Endothelial cell (in vitro differentiated cells): ENCODE measurements at places on chromosomes 4 and X. TPM values are rescaled to one million over a fixed set of nuclear protein-coding genes. Genes with fewer than 3 reads are reported as not detected.
A peak's percentile ranks its signal among the peaks of the same experiment; 100 is the strongest.

Gene SULT1E1
- not detected for total RNA-seq

DNA sequence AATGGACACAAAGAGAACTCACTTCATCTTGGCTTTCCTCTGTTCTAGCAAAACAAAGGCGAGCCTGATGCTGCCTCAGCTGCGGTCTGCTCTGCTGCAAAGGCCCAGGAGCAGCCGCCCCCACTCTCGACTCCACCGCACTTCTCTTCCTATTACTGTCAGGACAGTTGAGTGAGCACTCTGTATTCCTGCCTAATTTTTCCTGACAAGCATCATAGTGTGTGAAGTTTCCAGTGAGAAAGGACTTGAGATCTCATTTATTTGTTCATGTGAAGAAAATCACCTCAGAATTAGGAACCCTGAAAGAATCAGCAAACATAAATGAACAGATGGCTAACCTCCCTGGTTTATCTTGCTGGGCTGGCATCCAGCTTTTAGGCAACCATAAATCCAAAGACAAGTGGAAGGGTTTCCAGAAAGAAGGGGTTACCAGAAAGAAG is 15.6 kb downstream of the SCARB2 start:
- H3K27ac ChIP-seq, result peak overlapping the region; percentile 61
- peaks cover 42% of the 10 kb centered on the region for H3K4me1 ChIP-seq
- peaks cover 20% of the 10 kb centered on the region for H3K36me3 ChIP-seq
- H3K4me3 ChIP-seq, result peak overlapping the region; percentile 12
- H3K27me3 ChIP-seq, result peaks cover 4% of the 10 kb centered on the region

DNA sequence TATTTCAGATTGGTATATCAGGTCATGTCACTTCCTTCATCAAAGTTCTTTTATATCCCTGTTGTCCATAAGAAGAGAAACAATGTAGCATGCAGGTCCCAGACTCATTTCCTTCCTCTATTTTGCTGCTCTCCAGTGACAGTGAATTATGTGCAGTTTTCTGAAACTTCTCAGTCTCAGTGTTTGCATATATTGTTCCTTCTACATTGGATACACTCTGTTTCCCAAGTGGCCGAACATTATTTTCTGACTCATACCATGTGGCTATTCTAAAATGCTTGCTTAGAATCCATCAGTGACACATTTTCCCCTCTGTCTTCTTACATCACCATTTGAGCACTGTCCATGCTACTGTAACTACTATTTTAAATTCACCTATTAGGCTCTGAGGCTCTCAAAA is 305.7 kb downstream of the PDHA2 start:
- H3K27me3 ChIP-seq, result peaks cover 2% of the 10 kb centered on the region
- H3K27ac ChIP-seq, result no peak overlapping the region

DNA sequence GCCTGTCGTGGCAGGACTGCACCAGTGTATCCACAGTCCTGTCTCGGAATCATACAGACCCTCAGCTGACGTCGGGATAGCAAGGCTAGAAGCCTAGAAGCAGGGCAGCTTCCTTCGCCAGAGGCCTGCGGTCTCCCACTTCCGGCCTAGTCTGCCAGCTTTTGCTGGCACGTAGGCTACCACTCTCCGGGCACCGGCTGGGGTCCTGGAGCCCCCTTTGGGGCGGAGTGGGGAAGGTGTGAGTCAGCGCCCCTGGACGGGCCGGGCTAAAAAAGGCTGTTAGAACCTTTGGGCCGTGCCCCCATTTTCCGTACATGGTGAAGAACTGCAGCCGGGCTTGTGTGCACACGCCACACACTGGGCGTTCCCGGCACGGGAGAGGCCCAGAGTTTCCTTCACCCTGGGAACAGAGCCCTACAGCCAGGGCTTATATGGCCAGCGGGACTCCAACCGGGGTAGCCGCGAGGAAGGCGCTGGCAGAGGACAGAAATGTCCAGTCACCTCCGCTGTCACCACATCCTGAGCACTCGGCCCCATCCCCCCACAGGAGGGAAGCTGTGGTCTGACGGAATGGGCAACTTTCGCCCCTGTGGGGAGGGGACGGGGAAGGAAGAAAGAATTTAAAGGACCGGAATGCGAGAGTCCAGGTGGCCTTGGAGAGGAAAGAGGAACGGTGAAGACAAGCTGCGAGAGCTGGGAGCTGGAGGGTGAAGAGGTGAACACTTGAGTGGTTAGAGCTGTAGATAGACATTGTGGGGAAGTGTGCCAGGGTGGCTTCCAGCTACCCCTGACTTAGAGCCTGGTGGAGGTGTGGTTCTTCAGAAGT is 4.6 kb downstream of the MAGIX start:
- no peaks in the 10 kb centered on the region for H3K36me3 ChIP-seq
- peak overlapping the region; percentile 73 for H3K4me3 ChIP-seq
- H3K27ac ChIP-seq, result peak overlapping the region; percentile 36
- no peak for DNase-seq
- H3K27me3 ChIP-seq, result peaks cover 9% of the 10 kb centered on the region

Gene CYSLTR1
- total RNA-seq, result 0.13 TPM

DNA sequence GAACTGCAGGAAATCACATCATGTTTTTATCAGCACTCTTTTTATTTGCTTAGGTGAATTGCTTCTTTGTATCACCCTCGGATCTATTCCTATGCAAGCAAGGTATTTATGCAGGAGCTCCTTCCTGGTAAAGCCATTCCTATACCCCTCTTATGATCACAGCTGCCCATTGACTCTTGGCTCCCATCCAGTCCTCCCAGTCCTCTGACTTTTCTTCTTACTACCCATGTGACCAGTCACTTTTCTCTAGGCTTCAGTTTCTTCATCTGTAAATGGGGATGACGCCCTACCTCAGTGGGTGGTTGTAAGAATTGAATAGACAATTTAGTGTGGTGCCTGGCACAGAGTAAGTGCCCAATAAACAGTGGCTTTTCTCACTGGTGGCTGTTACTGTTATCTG is 144.9 kb downstream of the FHIP1A start:
- no peaks in the 10 kb centered on the region for H3K4me1 ChIP-seq
- H3K36me3 ChIP-seq, result peaks cover 3% of the 10 kb centered on the region
- H3K4me3 ChIP-seq, result no peak overlapping the region
- DNase-seq, result no peak
- no peak overlapping the region for H3K27ac ChIP-seq
- H3K27me3 ChIP-seq, result no peaks in the 10 kb centered on the region

DNA sequence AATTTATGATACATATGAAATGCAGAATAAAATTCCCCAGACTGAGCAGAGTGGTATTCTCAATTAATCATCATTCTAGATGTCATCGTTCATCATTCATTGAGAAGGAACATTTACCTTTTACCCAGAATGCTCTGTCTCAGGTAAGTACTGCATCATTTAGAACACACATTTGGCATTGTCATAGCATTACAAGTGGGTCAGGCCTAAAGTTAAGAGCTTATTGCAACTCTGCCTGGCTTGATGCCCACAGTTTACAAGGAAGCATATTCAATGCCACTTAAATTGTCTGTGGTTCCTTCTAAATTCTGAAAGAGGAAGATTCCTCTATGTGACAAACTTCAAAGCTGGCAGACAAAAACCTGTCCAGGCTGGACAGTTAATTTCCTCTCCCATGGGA is 87.3 kb downstream of the CAMK2D start:
- H3K36me3 ChIP-seq, result no peaks in the 10 kb centered on the region
- no peaks in the 10 kb centered on the region for H3K27me3 ChIP-seq
- DNase-seq, result no peak
- no peak overlapping the region for H3K4me3 ChIP-seq

Gene CBLL2
- total RNA-seq, result not detected

DNA sequence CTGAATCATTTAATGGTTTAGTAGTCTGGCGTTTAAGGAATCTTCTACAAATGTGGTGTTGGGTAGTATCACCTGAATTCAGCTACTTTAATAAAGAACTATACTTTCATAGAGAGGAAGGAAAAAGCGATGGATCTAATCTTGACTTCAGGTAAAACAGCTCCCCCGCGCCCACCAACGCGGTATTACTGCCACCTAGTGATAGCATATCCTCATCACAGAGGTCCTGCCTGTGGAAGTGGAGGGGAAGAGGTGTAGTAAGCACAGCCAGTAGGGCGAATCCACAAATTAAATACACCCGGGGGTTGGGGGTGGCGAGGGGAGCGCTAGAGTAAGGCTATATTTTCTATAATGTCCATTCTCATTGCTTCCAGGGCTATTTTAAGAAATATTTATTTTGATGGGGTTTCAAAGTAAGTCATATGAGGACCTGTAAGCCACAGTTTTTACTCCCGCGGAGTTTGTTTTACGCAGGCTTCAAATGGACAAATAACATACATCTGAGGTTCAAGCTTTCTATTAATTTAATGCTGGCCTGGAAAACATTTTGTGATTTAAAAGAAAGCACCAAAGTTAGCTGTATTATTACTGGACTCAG is 8.3 kb upstream of the DAPP1 start:
- H3K27me3 ChIP-seq, result peaks cover 6% of the 10 kb centered on the region
- no peak overlapping the region for H3K27ac ChIP-seq
- peak; percentile 77 for DNase-seq
- no peaks in the 10 kb centered on the region for H3K4me1 ChIP-seq

- peaks cover 7% of the 10 kb centered on the region for H3K36me3 ChIP-seq
- H3K4me1 ChIP-seq, result peaks cover 11% of the 10 kb centered on the region
- H3K27me3 ChIP-seq, result no peaks in the 10 kb centered on the region
- H3K4me3 ChIP-seq, result no peak overlapping the region
- DNase-seq, result peak; percentile 16
These were observed 89.7 kb upstream of the TFDP3 start for GRCh38 chrX:133307637-133308498.

Gene F8A2
- total RNA-seq, result not detected

DNA sequence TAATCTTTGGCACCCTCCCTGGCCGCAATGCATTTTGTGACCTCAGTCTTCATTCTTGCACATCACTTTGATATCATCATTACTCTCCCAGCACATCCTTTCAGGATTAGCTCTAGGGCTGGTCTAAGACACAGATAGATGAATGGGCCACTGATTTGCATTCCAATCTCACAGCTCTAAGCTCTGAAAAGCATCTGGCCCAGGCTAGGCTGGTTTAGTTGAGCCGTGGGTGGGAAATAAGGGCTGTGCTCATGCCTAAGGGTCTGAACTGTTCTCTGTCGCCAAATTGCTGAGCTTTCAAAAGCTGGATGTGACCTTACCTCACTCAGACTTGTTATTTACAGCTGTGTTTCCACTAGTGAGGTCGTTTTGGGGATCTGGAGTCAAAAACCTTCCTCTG is 30.0 kb upstream of the SLC9A7 start:
- H3K36me3 ChIP-seq, result no peaks in the 10 kb centered on the region
- H3K4me1 ChIP-seq, result no peaks in the 10 kb centered on the region
- H3K27me3 ChIP-seq, result no peaks in the 10 kb centered on the region
- DNase-seq, result no peak

GRCh38 chr4:31548021-31548420 is 827.9 kb downstream of the PCDH7 start:
- H3K27me3 ChIP-seq, result no peaks in the 10 kb centered on the region
- no peaks in the 10 kb centered on the region for H3K4me1 ChIP-seq
- H3K27ac ChIP-seq, result no peak overlapping the region

Gene SPATA18
- 17.3 TPM for total RNA-seq

Gene RASL11B
- 0.64 TPM for total RNA-seq

Gene RAB9A
- total RNA-seq, result 11.2 TPM

DNA sequence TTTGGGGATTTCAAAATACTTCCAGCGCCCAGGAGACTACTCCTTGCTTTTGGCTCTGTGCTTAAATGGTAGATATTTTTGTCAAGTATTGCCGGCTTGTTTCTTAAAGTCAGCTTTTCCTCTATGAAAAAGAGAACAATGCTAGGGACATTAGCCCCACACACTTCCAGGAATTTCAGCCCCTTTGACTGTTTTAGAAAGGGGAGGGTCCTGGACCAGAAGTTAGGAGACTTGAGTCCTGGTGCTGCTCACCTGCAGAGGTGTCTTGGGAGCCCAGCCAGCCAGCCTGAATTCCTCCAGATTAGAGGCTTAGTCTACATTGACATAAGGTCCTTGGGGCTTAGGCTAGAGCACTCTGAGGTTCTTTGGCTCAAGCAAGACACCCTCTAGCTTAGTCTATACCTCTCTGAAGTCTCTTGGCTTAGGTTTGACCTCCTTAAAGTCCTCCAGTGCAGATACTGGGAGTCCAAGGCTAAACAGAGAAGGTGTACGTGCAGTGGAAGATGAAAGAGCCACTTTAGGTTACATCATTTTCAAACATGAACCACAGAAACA is 1.6 kb upstream of the SETD7 start:
- peaks cover 14% of the 10 kb centered on the region for H3K4me1 ChIP-seq
- no peak overlapping the region for H3K27ac ChIP-seq
- DNase-seq, result no peak
- H3K36me3 ChIP-seq, result peaks cover 5% of the 10 kb centered on the region
- H3K4me3 ChIP-seq, result peak overlapping the region; percentile 94
- peaks cover 18% of the 10 kb centered on the region for H3K27me3 ChIP-seq

Gene IGSF1
- total RNA-seq, result 1.1 TPM

Gene BANK1
- 3.7 TPM for total RNA-seq

- H3K4me1 ChIP-seq, result no peaks in the 10 kb centered on the region
- no peak for DNase-seq
- no peaks in the 10 kb centered on the region for H3K27me3 ChIP-seq
- H3K27ac ChIP-seq, result no peak overlapping the region
- no peaks in the 10 kb centered on the region for H3K36me3 ChIP-seq
- H3K4me3 ChIP-seq, result no peak overlapping the region
These were observed 378.5 kb upstream of the MAD2L1 start for GRCh38 chr4:120445186-120445585.

- H3K27ac ChIP-seq, result no peak overlapping the region
- H3K36me3 ChIP-seq, result peaks cover 4% of the 10 kb centered on the region
- DNase-seq, result no peak
- peaks cover 8% of the 10 kb centered on the region for H3K27me3 ChIP-seq
- H3K4me1 ChIP-seq, result no peaks in the 10 kb centered on the region
These were observed 66.6 kb downstream of the TRMT44 start for GRCh38 chr4:8507196-8507570.

GRCh38 chr4:38615847-38616246 is 48.2 kb upstream of the KLF3 start:
- peaks cover 12% of the 10 kb centered on the region for H3K4me1 ChIP-seq
- DNase-seq, result no peak
- H3K36me3 ChIP-seq, result no peaks in the 10 kb centered on the region
- no peak overlapping the region for H3K27ac ChIP-seq
- H3K4me3 ChIP-seq, result no peak overlapping the region

- H3K4me3 ChIP-seq, result no peak overlapping the region
- peaks cover 25% of the 10 kb centered on the region for H3K4me1 ChIP-seq
- peaks cover 2% of the 10 kb centered on the region for H3K27me3 ChIP-seq
- DNase-seq, result no peak
- no peak overlapping the region for H3K27ac ChIP-seq
- H3K36me3 ChIP-seq, result peaks cover 2% of the 10 kb centered on the region
These were observed 3.5 kb downstream of the EDA2R start for GRCh38 chrX:66635360-66635759.

- peaks cover 17% of the 10 kb centered on the region for H3K36me3 ChIP-seq
- H3K27me3 ChIP-seq, result peaks cover 2% of the 10 kb centered on the region
- H3K27ac ChIP-seq, result no peak overlapping the region
These were observed 13.9 kb downstream of the UFSP2 start for GRCh38 chr4:185411849-185412248.

DNA sequence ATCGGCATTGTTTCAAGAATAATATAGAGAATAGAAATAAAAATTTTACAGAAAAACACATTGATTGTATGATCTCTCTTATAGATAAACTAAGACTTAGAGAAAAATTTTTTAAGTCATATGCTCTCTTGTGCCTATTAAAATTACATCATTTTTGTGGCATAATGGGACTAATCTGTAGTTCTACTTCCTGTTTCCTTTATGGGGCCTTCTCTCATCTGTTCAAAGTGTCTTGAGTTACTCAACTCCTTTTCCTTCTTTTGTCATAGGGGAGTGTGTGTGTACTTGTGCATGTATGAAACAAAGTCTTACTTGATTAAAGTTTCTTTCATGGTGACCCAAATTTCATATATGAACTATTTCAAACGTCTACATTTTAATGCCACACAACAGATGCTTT is 1448.9 kb upstream of the TENM3 start:
- DNase-seq, result no peak
- H3K27ac ChIP-seq, result peak overlapping the region; percentile 1
- no peaks in the 10 kb centered on the region for H3K36me3 ChIP-seq
- H3K4me1 ChIP-seq, result peaks cover 20% of the 10 kb centered on the region
